ENCODE measurements at places on chromosomes 6 and 20.
A peak's percentile ranks its signal among the peaks of the same experiment; 100 is the strongest.

DNA sequence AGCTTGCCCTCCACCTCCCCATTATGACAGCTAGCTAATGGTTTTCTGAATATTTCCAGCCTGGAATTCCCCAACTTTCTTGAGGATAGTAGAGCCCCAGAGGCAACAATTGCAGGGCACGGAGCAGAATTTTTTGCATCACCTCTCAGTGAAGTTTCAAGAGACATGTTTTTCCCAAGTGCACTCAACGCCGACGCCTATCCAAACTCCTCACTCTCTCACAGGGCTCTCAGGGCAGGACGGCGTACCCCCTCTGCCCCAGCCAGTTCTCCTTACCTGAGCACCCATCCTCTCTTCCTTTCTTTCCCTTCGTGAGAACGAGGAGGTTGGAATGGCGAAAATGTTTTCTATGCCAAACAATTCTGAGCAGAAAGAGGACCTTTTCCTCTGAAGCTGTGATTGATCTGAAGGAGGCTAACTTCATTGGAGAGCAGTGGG lies 83.1 kb upstream of the FOXQ1 start:
- DNase-seq = no peak

GRCh38 chr20:11726026-11726425 lies 191.7 kb upstream of the BTBD3 start:
- DNase-seq = peak; percentile 60

DNA sequence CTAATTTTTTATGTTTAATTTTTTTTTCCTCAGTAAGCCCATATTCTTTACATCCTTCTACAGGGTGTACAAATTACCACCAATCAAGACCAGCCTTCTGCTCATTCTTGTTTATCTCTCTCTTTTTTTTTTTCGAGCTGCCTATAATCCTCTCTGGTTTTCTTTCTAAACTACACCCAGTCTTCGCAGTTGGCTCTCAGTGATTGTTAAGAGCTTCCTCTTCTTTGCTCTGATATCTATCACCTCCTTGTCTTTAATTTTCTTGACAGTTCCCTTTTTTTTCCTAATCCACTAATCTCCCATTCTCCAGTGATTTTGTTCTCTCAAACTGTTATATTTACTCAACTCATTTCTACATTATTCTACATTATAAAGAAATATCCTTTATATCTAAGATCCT lies 38.5 kb upstream of the PTPRK start:
- DNase-seq = no peak

- no peak for DNase-seq
Measured at GRCh38 chr6:169677096-169677495, 24.7 kb downstream of the WDR27 start.

DNA sequence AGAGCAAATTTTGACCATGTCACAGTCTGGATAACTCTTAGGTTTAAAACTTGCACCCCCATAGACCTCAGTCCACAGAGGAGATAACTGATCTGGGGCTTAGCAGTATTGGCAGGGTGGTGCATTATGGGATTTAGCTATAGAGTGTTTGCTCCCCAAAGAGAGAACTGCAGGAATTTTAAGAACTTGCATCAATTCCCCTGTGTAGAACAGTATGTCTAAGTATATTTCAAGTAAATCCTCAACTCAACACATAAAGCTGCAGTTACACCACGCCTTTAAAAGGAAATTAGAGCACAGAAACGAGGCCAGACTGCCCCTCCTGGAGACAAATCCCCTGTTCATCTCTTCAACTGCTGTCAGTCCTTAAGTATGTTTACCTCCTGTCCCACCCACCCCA lies 144.9 kb downstream of the TRMT11 start:
- no peak for DNase-seq

DNA sequence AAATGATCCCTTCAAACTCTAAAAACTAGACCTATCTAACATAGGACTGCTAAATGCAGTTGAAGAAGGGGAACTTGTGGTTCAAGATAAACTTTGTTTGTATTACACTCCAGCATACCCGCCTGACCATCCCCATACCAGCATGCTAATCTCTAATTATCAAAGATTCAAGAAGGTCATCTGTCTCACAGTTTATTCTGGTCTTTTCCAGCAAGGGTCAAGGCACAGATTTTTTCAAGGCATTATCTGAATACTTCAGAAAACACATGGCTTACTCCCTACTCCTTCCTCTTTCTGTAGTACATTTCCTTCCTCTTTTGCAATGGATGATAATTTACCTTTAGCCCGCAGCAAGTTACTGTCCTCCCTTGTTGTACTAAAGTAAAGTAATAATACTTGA lies 174.1 kb downstream of the PKHD1 start:
- no peak for DNase-seq

- no peak for DNase-seq
Measured at GRCh38 chr20:59620860-59621505, 16.6 kb downstream of the PHACTR3 start.

Measured in SHP77 treated with DMSO at 0.1 percent for 48 hours (cell line).